Right ventricle myocardium inferior (tissue), 1 donor: ENCODE measurements at places on chromosomes 3 and 15. TPM values are rescaled to one million over a fixed set of nuclear protein-coding genes. Genes with fewer than 3 reads are reported as not detected.

Gene CMTM8
- total RNA-seq, result 6.3 TPM

DNA sequence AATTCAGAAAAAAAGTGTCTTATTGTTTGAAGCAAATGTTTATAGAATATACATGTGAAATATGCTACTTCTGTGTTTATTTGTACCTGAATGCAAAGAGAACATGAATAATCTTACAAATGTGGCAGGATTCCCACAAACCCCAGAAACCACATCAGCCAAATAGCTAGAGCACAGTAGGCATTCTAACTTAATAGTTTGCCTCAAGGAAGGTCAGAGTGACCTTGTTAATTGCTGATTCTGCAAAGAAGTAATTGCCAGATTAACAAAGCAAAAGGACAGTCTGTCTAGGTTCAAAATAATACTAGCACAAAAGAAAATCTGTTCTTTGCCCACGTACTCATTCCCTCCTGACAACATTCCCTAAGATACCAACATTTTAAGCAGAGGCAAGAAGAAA is 604.0 kb downstream of the PYDC2 start:
- DNase-seq, result no peak

- DNase-seq, result no peak
These were observed 72.7 kb upstream of the PLXNA1 start for GRCh38 chr3:126910231-126910630.

Gene RAMAC
- total RNA-seq, result 12.8 TPM

Gene LRRC31
- not detected for total RNA-seq

DNA sequence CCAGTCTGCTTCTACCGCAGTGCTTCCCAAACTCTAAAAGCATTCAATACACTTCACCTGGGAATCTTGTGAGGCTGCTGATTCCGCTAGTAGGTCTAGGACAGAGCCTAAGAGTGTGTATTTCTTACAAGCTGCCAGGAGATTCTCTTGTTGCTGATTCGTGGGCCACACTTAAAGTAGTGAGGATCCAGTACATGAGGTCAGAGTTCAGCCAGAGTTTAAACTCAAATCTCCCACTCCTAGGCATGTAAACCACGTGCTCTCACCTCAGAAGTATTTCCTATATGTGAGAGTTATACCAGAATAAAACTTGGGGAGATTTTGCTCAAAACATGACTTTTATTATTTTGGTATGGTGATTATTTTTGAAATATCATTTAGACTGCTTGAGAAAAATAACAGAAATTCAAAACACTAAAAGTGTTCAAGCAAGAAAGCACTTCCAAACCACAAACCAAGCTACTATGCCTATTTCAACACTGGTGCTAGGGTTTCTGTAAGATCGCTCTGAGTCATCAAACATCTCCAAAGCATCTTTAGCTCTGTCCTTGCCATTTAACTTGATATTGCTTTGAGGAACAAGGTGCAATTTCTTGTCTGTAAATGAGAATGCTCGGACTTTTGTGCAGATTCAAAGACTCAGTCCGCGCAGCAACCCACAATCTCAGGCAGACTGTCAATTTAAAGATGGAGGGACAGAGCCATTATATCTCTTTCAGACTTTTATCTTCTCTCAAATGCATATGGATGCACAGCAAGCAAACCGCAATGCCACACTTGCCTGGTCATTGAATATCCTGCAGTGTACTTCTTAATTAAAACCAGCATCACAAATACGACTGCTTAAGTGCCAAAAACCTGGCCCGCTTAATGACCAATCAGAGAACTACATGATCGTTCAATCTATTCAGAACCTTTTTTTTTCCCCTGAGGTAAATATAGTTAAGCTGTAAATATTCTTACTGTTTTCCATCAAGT is 59.8 kb downstream of the AGTR1 start:
- DNase-seq, result no peak

Gene NRROS
- total RNA-seq, result 3.1 TPM

GRCh38 chr3:65377637-65378036 is 661.1 kb downstream of the MAGI1 start:
- DNase-seq, result no peak

DNA sequence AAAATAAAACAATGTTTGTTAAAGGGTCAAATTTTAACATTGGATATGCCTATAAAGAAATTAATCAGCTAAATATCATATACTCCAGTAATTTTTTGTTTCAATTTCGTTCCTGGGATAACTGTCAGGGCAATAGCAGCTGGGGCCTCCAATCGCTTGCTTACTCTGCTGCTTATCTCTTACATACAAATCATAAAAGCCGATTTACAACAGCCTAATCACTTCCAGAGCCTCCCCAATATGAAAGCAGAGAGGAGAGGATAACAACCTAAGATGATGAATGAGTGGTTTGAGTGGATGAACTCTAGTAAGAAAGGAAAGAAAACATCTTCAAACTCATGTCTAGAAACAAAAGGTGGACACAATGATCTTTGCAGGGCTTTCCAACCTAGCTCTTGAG is 80.7 kb upstream of the PSMD6 start:
- no peak for DNase-seq

DNA sequence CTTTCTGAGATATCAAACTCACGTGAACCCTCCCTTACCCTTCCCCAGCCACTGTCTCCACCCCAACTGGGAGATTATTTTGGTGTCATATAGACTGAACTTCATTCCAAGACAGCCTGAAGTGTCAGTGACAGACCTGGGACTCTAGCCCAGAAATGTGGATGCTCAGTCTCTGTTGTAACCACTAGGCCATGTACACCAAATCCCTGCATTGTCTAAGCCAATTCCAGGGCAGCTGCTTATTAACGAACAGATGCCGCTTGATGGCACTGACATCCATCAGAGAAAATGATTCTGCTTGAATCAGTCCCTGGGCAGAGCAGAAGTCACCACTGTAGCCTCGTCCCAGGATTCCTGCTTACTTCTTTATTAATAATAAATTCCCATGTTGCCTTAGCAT is 305.5 kb downstream of the GRM7 start:
- DNase-seq, result no peak

Gene CGNL1
- total RNA-seq, result 10.0 TPM

DNA sequence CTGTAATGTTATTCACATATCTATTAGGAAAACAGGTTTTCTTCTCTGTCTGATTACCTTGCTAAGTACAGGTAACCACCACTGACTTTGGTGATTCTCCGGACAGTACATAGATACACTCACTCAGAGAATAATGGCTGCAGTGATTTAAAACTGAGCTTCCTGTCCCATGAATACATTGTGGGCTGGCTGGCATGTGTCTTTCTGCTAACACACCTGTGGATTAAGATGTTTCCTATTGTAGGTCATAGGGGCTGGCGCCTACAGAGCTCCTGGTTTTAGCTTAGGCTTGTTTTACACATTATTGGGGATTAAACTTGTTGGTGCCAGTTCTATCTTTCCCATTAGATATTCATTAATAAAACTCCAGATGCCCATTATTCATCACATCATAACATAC is 102.7 kb upstream of the MEIS2 start:
- no peak for DNase-seq

Gene CELF6
- total RNA-seq, result 1.6 TPM

- DNase-seq, result no peak
These were observed 238.0 kb upstream of the TBL1XR1 start for GRCh38 chr3:177435301-177435700.
